Activated CD8-positive, alpha-beta memory T cell treated with anti-CD3 and anti-CD28 coated beads for 1 hour (primary cell): ENCODE measurements at places on chromosomes 1 and 21.

GRCh38 chr1:65260851-65261473, 48.4 kb upstream of the DNAJC6 start:
- DNase-seq, result no peak

DNA sequence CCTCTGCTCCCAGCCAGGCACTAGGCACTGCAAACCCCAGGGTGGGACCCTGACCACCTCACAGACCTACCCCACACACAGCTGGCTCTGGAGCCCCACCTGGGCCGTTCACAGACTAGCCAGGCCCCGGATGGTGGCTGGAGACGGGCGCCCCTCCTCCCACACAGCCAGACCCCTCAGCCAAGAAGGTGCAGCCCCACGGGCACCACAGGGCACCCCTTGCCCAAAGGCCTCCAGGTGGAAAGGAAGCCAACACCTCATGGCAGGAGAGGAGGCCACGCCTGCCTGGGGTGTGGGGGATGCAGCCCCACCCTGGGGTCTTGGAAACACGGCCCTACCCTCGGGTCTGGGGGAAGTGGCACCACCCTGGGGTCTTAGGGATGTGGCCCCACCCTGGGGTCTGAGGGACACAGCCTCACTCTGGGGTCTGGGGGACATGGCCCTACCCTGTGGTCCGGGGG, 44.6 kb downstream of the WNT9A start:
- DNase-seq, result no peak

DNA sequence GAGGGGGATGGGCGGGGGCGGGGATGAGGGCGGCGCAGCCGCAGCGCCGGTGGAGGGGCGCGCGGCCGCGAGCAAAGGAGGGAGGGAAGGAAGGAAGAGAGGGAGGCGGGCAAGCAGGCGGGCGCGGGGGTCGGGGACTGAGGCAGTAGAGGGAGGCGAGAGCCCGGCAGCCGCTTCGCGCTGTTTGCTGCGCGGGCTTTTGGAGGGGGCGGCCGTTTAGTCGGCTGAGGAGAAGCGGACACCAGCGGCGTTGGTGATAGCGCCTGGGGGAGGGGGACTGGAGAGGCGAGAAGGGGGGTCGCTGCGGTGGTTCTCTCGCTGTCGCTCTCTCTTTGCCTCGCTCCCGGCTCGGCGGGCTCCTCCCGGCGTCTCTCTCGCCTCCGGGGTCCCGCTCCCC, at the start of gene HS2ST1:
Gene HS2ST1 (plus strand): TSS at position 35 of the 397 bp plus-strand sequence.
- no peak for DNase-seq

DNA sequence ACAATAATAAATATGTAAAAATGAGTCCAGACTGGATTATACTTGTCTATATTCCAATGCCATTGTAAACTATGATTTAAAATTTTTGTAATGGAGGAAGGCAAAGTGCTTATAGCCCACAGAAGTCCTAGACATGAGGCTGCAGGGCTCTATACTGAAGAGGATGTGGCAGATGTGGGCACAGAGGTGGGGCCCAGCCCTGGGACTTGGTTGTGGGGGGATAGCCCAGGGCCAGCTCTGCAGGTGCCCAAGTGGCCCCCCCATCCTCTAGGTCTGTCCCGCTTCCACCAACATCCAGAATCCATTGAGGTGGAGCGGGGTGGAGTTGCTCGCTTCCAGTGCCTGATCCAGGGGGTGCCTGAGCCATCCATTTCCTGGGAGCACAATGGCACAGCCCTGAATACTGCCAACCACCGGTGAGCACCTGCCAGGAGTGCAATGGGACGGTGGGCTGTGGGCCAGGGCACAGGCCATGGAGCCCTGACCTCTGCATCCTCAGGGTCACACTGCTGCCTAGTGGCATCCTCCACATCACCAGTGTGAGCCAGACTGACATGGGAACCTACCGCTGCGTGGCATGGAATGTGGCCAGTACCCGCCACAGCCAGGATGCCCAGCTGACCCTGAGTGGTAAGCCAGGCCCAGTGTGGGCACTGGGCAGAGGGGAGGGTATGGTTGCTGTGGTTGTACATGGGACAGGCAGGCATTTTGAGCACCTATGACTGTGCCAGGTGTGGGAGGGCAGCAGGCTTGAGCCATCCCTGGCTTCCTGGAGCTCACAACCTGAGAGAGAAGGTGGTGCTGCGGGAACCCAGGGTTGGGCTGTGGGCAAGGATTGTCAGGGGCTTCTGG, 21.0 kb downstream of the SLC27A3 start:
- DNase-seq, result no peak

DNA sequence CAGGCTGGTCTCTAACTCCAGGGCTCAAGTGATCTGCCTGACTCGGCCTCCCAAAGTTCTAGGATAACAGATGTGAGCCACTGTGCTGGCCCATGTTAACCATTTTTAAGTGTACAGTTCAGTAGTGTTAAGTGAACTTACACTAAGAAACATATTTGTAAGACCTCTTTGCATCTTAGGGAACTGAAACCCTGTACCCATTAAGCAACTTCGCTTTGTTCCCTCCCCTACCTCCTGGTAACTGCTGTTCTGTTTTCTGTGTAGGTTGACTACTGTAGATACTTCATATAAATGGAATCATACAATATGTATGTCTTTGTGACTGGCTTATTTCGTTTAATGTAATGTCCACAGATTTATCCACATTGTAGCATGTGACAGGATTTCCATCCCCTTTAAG, 11.0 kb downstream of the NUDC start:
- no peak for DNase-seq

DNA sequence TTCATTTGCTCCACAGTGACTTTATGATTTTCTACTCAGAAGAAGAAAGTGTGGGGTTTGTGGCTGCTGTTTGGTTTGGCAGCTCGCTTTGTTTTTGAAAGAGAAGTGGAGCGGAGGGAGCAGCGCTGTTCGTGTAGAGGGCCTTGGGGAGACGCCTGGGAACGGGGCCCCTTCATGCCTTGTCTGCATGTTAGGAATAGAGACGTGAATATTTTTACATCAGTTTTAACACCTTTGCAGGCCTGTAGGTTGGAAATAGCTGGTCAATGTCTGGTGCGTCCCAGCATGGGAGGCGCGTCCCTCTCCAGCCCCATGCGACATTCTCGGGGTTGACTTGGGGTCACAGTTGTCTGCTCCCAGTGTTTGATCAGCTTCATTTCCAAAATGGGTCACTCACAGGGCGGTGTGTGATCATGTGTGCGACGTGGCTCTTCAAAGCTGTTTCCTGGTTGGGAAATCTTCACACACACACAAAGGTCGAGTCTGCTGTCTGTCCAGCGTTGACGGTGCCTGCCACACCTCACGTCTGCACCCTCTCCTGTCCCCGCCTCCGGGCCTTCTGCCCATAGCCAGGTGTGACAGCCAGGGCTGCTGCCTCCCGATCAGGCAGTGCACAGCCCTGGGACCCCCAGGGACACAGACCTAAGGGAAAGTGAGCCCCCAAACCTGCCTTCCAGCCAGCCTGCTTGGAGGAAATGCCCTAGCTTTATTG, 149.2 kb downstream of the PSMG1 start:
- no peak for DNase-seq

DNA sequence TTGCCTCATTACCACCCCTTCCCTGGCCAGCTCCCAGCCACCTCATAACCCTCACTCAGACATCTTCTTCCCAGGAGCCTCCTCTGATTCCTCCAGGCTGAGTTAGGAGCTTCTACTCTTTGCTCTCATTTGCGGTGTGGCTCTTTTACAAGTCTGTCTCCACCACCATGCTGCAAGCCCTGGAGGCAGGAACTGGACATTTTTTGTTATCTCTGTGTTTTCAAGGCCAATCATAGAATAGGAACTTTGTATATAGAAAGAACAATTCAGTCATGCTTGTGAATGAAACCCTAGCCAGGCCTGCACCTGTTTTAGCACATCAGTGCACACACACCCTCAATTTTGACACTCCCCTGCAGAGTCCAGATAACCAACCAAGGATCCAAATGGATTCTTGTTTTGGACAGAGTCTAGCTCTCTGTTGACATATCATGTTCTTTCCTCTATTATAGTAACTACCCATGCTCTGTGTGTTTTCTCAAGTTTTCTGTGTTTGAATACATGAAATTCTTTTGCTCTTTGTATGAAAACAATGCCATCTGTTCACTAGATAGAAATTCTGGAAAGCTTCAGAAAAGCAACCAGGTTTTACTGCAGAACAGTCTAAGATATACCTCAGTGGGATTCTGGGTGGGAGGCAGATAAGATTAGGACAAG, 60.9 kb upstream of the ZNF648 start:
- no peak for DNase-seq

- peak; percentile 6 for DNase-seq
Observed at GRCh38 chr1:12001249-12001917, 17.9 kb upstream of the MIIP start.

GRCh38 chr1:37481289-37482003, 7.1 kb downstream of the ZC3H12A start:
- DNase-seq, result no peak

- DNase-seq, result no peak
Observed at GRCh38 chr1:71083271-71083670, 2.4 kb upstream of the ZRANB2 start.
